ENCODE measurements at places on chromosomes 12 and 14.

DNA sequence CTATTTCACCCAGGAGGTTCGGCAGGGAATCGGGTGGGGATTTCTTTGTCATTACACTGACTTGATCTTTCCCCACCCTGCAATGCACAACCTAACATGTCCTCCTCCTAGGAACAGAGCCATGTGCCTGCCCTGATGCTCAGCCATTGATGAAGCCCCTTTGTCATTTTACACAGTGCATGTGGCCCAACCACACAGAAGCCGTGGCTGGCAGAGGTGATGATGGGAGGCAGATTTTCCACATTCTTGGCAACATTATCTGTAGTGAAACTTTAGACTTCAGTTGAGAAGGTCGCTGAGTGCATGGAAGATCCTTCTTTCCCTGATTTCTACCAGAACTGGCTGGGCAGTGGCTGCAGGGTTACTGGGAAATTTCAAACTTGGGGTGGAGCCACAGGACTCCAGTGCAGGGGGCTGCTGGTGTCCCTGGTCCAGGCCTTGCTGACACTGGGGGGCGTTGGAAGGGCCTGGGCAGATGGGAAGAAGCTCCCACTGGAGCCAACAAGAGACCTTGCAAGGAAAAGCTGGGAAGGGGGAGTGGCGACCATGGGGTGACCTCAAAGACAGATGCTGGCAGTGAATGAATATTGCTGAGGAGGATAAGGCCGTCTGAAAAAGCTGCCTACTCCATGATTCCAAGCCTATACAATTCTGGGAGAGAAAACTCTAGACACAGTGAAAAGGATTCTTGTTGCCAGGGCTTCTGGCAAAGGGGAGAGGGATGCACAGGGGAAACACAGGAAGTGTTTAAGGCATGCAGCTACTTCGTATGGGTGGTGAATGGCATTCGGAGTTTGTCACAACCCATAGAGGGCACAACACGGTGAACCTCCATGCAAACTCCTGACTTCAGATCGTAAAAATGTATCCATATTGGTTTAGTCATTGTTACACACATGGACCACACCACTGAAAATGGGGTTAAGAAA, 41.8 kb upstream of the P2RX7 start:
- no peak for DNase-seq

- no peak for DNase-seq
Measured at GRCh38 chr12:109764123-109764522, 50.5 kb downstream of the FAM222A start.

DNA sequence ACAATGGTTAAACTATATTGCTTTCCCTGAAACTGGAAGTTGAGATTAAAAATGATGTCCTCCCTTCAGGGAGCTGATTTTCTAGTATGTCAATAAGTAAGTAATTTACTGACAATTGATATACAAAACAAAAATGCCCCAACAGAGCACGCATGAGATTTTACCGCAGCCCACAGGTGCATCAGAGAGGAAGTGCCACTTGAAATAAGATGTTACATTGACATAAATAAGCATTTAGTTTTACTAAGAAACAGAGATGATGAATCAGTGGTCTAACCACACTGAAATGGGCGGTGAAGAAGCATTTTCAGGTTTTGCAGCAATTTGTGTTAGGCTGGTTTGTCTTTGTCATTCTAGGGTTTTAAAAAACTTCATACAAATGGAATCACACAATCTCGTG, 8.8 kb upstream of the CLECL1 start:
- DNase-seq, result no peak

GRCh38 chr12:97167598-97167997, 260.5 kb downstream of the NEDD1 start:
- no peak for DNase-seq

GRCh38 chr12:79378496-79378895, 312.3 kb downstream of the PAWR start:
- no peak for DNase-seq

DNA sequence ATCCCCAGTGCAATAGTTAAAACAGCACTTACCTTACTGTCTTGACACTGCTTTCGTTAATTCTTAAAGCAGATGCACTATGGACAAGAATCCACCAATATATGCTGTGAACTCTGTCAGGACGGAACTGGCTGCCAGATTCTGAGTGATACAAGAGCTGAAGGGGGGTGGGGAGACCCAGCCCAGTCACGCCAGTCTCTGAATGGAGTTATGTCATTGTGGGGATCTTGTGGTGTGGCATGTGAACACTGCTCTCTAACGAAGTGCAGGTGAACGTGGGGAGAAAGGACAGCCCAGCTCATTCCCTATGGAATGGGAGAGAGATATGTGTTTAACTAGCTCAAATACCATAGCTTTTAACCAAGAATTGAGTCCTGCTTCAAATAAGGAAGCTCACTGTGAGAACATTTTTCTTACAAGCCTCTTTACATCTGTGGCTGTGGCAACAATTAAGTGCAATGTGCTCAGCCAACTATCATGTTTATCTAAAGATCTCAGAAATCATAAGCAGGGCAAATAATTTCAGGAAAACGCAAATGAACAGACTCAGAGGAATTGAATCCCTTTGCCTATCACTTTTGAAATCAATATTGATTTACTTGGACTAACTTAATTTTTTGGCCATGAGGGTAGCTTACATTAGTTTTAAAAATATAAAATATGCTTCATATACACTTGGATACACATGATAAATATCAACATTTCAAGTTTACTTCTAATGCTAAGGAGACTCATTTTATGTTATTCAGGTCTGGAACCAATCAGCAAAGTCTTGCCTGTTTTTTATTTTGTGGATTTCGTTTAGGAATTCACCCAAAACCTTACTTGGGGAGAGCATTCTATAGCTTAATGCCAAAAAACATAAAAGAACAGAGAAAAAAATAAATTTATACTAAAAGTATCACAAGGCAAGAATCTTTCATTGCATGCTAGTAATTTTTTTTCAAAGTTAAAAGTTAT, at the start of gene LUM:
LUM (minus strand) TSS at position 129 of the 960 bp plus-strand sequence. CDS start 2,515 bp downstream, outside the sequence.
- no peak for DNase-seq

- no peak for DNase-seq
Measured at GRCh38 chr12:98345308-98345876, 170.0 kb upstream of the TMPO start.

- DNase-seq, result no peak
Measured at GRCh38 chr12:63006536-63006935, 71.6 kb upstream of the PPM1H start.

DNA sequence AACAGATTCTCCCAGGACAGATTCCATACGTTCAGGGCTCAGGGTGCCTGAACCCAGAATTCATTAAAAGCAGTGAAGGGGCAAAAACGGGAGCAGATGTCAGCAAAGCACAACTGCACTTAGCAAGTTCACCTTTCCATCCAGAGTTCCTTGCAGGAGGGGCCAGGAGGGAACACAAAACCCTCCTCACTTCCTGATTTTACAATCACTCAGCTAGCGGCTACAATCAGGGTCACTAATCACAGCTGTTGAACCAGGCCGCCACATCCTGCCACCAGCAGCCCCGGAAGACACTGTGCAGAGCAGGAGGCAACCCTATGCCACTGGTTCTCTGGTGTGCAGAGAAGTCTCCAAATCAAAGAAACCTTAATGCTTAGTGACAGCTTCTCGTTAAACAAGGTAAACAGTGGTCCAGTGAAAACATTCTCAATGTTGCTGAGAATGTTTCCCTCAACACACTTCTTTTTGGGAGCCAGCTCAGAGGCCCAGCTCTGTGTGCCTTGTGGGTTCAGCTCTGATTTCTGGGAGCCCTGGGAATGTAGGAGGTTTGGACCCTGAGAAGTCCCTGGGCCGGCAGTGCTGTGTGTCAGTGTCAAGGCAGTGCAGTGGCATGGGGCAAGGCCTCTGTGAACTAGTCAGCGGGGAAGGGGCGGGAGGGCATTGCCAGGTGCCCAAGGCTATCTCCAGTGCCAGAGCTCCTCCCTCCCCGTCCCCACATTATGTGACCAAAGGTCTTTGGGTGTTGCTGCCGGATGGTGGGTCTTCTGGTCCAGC, 54.5 kb downstream of the VCPKMT start:
- DNase-seq, result peak; percentile 32

- no peak for DNase-seq
Measured at GRCh38 chr14:36208690-36209278, 32.3 kb upstream of the PTCSC3 start.

GRCh38 chr14:99459481-99460100, 21.1 kb downstream of the SETD3 start:
- no peak for DNase-seq

- DNase-seq, result no peak
Measured at GRCh38 chr12:54024127-54024526, 4.1 kb upstream of the HOXC6 start.

DNA sequence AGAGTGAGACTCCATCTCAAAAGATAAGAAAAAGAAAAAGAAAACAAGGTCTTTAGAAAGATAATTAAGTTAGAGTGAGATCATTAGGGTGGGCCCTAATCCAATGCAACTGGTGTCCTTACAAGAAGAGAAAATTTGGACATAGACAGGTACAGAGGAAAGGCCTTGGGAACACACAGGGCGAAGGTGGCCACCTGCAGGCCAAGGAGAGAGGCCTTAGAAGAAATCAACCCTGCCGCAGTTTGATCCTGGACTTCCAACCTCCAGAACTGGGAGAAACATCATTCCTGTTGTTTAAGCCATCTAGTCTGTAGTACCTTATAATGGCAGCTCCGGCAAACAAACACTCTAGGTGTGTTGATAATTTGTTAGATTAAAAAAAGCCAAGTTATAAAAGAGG, 491.9 kb downstream of the MED13L start:
- no peak for DNase-seq

- peak; percentile 8 for DNase-seq
Measured at GRCh38 chr12:124242529-124243065, 52.3 kb upstream of the RFLNA start.

- DNase-seq, result no peak
Measured at GRCh38 chr12:34204830-34205285, 182.6 kb downstream of the ALG10 start.

DNA sequence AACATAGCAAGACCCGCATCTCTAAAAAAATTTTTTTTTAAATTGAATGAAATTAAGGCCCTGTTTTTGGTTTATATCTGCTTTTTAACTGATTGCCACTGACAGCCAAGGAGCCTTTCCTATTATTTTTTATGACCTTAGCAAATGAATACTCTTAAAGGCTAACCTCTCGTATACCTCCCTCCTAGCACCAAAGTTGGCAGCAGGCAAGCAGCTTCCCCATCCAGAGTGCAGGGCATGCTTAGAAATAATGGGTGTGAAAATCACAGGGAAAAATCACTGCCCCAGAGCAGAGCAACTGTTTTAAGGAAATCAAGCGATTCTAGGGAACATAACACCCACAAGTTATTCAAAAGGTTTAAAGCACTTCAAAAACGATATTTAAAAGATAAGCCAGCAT, 20.7 kb downstream of the HAL start:
- DNase-seq, result no peak

DNA sequence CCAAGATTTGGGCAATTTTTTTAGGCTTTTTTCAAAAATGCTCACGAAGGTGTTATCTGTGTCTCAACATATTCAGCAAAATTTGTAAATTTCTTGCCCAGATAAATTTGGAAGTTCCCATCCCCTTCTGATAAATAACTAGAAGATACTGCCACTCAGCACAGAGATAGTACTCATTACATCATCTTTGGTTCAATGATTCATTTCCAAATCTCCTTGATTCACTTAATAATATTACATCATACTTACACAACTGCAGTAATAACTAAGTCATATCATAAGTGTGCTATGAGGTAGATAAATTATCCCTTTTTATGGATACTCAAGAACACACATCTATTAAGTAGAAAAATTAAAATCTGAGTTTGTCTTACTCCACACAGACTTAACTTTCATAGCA, 89.4 kb downstream of the RPAP3 start:
- DNase-seq, result no peak

DNA sequence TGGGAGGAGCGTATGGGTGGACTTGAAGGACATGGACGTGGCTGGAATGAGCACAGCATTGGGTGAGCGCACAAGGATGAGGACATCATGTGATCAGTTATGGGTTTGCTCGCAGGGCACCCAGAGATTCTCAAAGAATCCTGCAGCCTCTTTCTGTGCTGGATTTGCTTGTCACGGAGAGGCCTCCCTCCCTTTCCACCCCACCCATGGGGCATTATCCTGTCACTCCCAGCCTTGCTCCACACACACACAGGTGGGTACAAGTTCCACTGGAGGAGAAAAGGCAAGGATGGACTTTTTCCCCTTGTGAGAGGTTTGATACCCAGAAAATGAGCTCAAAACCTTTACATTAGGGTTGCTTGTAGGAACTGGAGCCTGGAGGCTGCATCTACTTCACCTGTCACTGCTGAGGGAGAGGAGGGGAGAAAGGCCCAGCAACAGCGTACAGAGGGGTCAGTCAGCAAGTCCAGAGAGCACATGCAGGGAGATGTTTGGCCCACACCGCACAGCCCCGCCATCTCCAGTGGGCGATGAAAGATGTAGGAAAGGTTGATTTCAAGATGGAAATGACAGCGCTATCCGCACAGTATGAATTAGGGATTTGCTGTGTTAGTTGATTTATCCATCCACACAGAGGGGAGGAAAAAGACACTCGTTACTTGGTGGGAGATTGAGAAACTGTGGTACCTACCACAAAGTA, 112.7 kb downstream of the GCH1 start:
- DNase-seq, result no peak

DNA sequence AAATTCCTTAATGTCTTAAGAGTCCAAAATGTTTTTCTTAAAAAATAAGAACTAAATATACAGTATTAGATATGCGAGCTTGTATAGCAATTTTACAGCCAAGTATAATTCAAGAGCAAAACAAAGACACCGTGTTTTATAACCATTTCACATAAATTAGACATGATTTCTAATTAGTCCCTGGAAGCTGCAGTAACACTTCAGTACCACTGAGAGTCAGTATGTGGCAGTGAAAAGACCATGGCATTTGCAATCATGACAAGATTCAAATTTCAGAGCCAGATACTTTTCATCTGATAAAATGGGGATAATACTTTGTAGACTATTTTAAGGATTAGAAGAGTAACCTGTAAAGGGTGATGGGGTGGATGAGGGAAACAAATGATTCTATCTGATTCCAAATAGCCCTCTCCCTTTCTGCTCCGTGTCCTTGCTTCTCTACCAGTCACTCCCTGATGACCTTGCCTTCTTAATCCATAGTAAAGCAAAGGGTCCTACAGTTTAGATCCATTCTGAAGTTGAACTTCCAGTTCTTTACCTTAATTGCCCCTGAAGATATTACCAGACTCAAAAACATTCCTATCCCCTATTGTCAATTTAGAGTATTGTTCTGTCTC, 145.4 kb upstream of the ABCD2 start:
- DNase-seq, result no peak

DNA sequence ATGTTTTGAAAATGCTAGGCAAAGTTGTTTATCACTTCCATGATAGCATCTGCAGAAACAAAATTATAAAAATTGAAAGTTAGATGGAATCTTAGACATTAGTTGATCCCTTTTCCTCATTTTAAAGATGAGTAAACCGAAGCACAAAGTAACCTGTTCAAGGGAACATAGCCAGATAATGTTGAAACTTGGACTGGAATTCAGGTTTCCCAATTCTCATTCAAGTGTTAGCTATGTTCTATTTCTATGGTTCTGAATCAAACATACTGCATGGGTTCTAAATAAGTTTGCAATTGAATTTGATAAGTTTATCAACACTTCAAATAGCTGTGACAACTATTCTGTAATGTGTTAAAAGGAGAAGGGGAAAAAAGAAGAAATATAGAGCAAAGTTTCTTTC, 122.4 kb upstream of the SOX5 start:
- no peak for DNase-seq

Measured in bone marrow (tissue), 2 donors.